Stimulated activated CD8-positive, alpha-beta memory T cell treated with anti-CD3 and anti-CD28 coated beads, Interleukin-4, amount 100 ng/mL, for 4 hours (primary cell): ENCODE measurements at places on chromosomes 7 and 10.

- no peak for DNase-seq
These were observed 13.6 kb upstream of the PDGFA start for GRCh38 chr7:533266-533665.

GRCh38 chr7:47461161-47461560 is 120.8 kb downstream of the TNS3 start:
- DNase-seq: no peak

GRCh38 chr10:76649723-76650127 is 987.9 kb downstream of the KCNMA1 start:
- no peak for DNase-seq

DNA sequence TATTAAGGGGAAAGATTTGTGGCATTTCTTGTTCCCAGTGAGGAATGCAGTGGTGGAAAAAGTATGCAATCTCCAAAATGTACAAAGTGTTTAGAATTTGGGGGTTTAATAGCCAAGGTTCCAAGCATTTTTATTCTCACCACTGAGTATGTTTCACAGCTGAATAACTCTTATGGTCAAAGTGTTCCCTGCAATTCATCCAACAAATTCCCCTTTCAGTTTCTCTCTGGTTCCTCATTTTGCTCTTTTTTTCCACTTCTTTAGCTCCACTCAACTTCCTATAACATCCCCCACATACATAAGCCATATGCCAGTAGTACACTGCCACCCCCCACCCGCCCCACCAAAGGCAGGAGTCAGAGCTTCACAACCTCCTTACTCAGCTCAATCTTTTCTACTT is 4.6 kb downstream of the HECW1 start:
- no peak for DNase-seq

DNA sequence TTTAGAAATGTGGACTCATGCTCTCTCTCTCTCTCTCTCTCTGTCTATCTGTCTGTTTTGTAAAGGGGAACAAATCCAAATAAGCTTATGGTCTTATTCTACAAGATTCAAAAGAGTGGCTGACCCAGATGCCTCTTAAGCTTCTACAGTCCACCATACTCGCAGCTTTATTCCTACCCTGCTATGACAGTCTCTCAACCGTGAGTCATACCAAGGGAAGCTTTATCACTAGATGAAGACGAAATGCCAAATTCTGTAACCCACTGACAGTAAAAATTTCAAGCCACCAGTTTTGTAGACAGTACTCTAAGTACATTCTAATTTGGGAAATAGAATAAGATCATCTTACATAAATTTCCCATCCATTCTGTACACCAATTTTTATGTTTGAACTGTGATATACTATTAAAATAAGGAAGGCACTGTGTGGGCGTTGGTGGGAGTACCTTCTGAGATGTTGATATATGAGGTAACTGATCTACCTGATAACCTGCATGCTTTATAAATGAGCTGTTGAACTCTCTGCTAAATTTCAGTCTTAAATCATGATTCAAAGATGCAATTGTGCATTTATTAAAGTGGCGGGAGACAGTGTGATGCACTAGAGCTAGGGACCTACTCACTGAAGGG is 153.2 kb downstream of the KLF6 start:
- DNase-seq: no peak

DNA sequence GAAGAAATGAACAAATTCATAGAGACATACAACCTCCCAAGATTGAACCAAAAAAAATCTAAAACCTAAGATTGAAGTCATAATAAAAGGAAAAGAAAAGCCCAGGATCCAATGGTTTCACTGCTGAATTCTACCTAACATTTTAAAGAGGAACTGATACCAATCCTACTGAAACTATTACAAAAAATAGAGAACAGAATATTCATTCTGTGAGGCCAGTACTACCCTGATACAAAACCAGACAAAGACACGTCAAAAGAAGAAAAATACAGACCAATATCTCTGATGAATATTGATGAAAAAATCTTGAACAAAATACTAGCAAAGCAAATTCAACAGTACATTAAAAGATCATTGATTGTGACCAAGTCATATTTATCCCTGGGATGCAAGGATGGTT is 128.5 kb upstream of the STEAP1 start:
- DNase-seq: no peak
